ENCODE measurements at places on chromosomes 1 and 21. TPM values are rescaled to one million over a fixed set of nuclear protein-coding genes. Genes with fewer than 3 reads are reported as not detected.
A peak's percentile ranks its signal among the peaks of the same experiment; 100 is the strongest.

- peak overlapping the region; percentile 98 for H3K27ac ChIP-seq
- H3K4me1 ChIP-seq: peaks cover 55% of the 10 kb centered on the region
Measured at GRCh38 chr1:160547422-160547821, 24.4 kb upstream of the SLAMF6 start.

DNA sequence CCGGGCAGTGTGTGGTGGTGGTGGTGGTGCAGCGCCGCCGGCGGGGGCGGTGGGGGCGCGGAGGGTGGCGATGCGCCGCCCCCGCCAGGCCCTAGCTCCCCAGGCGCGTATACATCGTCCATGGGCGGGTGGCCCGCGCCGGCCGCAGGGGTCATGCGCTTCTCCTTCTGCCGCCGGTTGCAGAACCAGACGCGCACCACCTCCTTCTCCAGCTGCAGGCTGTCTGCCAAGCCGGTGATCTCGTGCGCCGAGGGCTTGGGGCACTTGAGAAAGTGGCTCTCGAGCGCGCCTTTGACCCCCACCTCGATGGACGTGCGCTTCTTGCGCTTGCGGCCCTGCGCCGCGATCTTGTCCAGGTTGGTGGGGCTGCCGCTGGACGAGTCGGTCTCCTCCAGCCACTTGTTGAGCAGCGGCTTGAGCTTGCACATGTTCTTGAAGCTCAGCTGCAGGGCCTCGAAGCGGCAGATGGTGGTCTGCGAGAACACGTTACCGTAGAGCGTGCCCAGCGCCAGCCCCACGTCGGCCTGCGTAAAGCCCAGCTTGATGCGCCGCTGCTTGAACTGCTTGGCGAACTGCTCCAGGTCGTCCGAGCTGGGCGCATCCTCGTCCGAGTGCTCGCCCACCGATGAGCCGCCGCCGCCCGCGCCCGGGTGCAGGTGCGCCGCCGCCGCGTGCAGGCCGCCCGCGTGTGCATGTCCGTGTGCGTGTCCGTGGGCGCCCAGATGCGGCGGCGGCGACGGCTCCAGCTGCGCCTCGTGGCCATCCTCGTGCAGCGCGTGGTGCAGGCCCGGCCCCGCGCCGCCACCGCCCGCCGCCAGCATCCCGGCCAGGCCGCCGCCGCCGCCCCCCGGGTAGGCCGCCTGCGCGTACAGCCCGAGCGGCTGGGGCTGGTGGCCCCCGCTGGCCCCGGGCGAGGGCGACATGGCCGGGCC lies 926 bp downstream of the POU3F1 start:
- H3K4me3 ChIP-seq: no peak overlapping the region
- H3K27ac ChIP-seq: no peak overlapping the region
- H3K36me3 ChIP-seq: no peaks in the 10 kb centered on the region
- DNase-seq: no peak
- peaks cover 13% of the 10 kb centered on the region for H3K27me3 ChIP-seq

- H3K4me3 ChIP-seq: no peak overlapping the region
- H3K4me1 ChIP-seq: no peaks in the 10 kb centered on the region
Measured at GRCh38 chr21:15775981-15776380, 46.2 kb downstream of the USP25 start.

DNA sequence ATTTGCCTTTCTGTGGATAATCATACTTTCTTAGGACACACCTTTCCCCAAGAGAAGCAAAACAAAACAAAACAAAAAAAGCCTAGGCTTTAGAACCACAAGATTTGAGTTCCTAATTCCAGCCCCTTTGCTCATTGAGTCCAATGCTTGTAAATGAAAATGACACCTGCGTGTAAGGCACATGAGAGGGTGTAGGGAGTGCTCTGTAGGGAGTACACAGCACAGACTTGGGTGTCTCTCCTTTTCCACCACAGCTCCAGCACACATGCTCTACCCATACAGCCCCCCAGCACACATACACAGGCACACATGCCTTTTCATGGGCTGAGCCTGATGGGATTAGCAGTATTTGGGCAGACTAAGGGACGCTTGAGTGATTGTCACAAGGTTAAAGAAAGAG lies 9.2 kb upstream of the NGF start:
- DNase-seq: no peak
- 0 out of 2 replicates have a peak, but pooled peaks cover 1% of the 10 kb centered on the region for H3K27me3 ChIP-seq
- no peaks in the 10 kb centered on the region for H3K4me1 ChIP-seq
- no peak overlapping the region for H3K4me3 ChIP-seq
- H3K36me3 ChIP-seq: no peaks in the 10 kb centered on the region

GRCh38 chr1:32223683-32224082 lies 1.5 kb downstream of the EIF3I start:
- H3K4me3 ChIP-seq: peak overlapping the region; percentile 89
- 0 out of 2 replicates have a peak overlapping the region, but pooled peaks have one; percentile 15 for H3K27ac ChIP-seq
- no peak for DNase-seq
- H3K4me1 ChIP-seq: peaks cover 12% of the 10 kb centered on the region
- H3K27me3 ChIP-seq: no peaks in the 10 kb centered on the region

DNA sequence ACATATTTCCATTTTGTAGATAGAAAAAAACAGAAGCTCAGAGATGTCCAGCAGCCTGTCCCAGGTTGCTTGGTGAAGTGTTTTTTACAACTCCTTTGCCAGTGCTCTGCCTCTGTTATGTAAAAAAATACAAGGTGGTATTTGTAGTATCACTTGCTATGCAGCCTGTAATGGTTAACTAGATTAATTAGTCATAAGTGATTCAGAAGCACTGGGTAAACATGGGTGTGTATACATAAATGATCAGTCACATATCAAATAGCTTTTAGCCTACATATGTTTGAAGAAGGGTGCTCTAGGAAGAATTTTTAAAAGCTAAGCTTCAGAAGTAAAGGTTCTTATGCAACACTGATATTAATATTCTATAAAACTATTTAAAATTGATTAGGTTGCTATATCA lies 70.0 kb upstream of the MAGI3 start:
- H3K4me1 ChIP-seq: no peaks in the 10 kb centered on the region
- no peaks in the 10 kb centered on the region for H3K36me3 ChIP-seq
- H3K27me3 ChIP-seq: no peaks in the 10 kb centered on the region

- no peaks in the 10 kb centered on the region for H3K36me3 ChIP-seq
- H3K27me3 ChIP-seq: no peaks in the 10 kb centered on the region
- no peak overlapping the region for H3K4me3 ChIP-seq
- DNase-seq: no peak
Measured at GRCh38 chr1:246280551-246280950, 226.5 kb downstream of the SMYD3 start.

DNA sequence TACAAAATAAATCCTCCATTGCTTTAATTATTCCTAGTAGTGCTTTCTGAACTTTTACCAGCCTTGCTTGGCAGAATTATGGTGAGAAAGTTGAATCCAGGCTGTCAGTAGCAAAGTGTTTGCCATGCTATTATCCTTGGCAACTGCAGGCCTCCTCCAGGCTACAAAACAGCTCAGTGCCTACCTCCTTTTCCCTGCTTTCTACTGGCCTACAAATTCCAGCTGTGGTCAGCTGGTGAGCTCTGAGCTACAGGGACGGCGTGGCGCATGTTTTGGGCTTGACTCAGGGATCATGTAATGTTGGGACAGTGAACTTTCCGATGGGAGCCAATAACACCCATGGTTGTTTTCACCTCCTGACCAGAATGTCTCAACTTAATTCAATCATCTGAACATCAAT lies 456.1 kb upstream of the ADAMTS5 start:
- H3K27me3 ChIP-seq: no peaks in the 10 kb centered on the region
- H3K4me1 ChIP-seq: no peaks in the 10 kb centered on the region
- no peak overlapping the region for H3K4me3 ChIP-seq
- no peak for DNase-seq
- H3K36me3 ChIP-seq: no peaks in the 10 kb centered on the region

DNA sequence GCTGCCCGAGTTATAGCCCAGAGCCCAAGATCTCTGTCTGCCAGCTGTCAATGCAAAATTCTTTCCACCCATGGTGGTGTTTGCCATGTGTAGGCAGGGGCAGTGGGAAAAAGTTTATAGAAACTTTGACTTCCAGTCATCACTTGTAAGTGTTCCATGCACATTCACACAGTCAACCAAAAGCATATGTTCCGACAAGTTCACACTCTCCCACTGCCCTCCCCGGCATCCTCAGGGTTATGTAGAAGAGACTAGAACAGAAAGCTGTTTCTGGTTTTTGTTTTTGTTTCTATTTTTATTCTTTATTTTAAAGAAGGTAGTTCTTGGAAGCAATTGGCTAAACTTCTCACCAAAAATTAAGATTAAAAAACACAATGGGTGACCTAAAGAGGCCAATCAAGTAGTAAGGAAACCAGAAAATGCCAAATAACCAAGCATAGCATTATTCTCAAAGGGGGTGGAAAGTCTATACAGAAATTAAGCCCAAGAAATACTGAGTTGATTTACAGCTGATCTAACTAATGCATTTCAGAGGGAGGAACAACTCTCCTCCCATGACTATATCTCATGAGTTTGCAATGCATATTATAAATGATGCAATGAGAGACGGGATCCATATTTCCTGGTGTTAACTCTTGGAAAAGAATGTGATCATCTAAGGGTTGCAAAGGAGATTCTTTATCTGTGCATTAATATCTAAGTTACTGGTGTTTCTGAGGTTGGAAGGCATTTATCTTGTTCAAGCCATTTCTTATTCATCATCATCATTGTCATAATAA lies 91.5 kb upstream of the ETS2 start:
- no peaks in the 10 kb centered on the region for H3K27me3 ChIP-seq
- no peak for DNase-seq
- H3K36me3 ChIP-seq: no peaks in the 10 kb centered on the region

Gene F3
- 0.33 TPM for total RNA-seq

Gene ZNF648
- not detected for total RNA-seq

GRCh38 chr1:65170511-65171142 lies 22.6 kb downstream of the AK4 start:
- H3K27me3 ChIP-seq: no peaks in the 10 kb centered on the region
- H3K4me1 ChIP-seq: peaks cover 32% of the 10 kb centered on the region
- H3K36me3 ChIP-seq: peaks cover 3% of the 10 kb centered on the region
- H3K27ac ChIP-seq: no peak overlapping the region

GRCh38 chr21:31795992-31796391 lies 64.1 kb upstream of the SCAF4 start:
- H3K27ac ChIP-seq: no peak overlapping the region
- no peaks in the 10 kb centered on the region for H3K27me3 ChIP-seq
- H3K4me1 ChIP-seq: no peaks in the 10 kb centered on the region
- DNase-seq: no peak
- no peaks in the 10 kb centered on the region for H3K36me3 ChIP-seq
- no peak overlapping the region for H3K4me3 ChIP-seq

Gene GPR161
- total RNA-seq: 0.46 TPM

- no peak overlapping the region for H3K27ac ChIP-seq
- H3K4me3 ChIP-seq: no peak overlapping the region
- no peaks in the 10 kb centered on the region for H3K36me3 ChIP-seq
- peaks cover 13% of the 10 kb centered on the region for H3K4me1 ChIP-seq
Measured at GRCh38 chr1:40155910-40156309, 5.3 kb upstream of the RLF start.

Gene KMO
- 2.4 TPM for total RNA-seq

Gene PADI3
- total RNA-seq: not detected

DNA sequence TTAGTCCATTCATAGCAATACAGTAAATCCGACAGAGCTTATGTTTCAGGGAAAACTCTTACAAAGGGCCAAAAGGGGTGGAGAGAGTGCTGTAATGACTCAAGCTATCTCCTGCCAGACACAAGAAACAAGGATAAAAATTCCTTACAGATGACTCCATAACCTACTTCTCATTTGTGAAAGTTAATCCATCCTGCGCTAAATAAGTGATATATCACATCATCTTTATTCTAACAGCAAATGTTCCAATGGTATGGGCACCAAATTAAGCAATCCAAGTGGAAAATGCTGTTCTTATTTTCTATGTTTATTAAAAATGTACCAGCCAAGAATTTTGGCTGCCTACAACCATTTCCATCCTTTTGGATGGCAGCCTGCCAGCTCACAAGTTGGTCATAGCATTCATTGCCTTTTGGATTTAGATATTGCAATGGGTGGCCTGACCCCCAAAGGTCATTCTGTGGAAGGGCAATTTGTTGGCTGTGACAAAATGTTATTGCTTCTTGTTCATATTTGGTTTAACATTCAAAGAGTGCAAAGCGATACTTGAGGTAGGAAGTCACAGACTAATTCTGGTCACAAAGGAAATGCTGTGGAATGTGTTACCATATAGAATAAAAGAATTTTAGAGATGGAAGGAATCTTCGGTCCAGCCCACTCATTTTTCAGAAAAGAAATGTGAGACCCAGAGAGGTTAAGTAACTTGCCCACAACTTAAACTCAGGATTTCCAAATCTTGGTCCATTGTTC lies 2.8 kb upstream of the ENAH start:
- peaks cover 6% of the 10 kb centered on the region for H3K27me3 ChIP-seq
- no peak overlapping the region for H3K4me3 ChIP-seq
- no peak for DNase-seq

Gene MYCL
- 1.7 TPM for total RNA-seq

GRCh38 chr1:205263580-205264190 lies 35.9 kb downstream of the TMCC2 start:
- no peak for DNase-seq
- no peaks in the 10 kb centered on the region for H3K4me1 ChIP-seq
- H3K4me3 ChIP-seq: no peak overlapping the region
- no peaks in the 10 kb centered on the region for H3K27me3 ChIP-seq
- no peak overlapping the region for H3K27ac ChIP-seq
- no peaks in the 10 kb centered on the region for H3K36me3 ChIP-seq

- DNase-seq: no peak
- H3K36me3 ChIP-seq: no peaks in the 10 kb centered on the region
- H3K4me3 ChIP-seq: no peak overlapping the region
- no peak overlapping the region for H3K27ac ChIP-seq
- no peaks in the 10 kb centered on the region for H3K4me1 ChIP-seq
Measured at GRCh38 chr1:77202751-77203150, 16.5 kb downstream of the PIGK start.

GRCh38 chr21:25539606-25540005 lies 67.7 kb downstream of the MRPL39 start:
- no peak for DNase-seq
- no peaks in the 10 kb centered on the region for H3K36me3 ChIP-seq
- no peak overlapping the region for H3K4me3 ChIP-seq
- no peaks in the 10 kb centered on the region for H3K4me1 ChIP-seq
- H3K27ac ChIP-seq: no peak overlapping the region
- H3K27me3 ChIP-seq: no peaks in the 10 kb centered on the region

DNA sequence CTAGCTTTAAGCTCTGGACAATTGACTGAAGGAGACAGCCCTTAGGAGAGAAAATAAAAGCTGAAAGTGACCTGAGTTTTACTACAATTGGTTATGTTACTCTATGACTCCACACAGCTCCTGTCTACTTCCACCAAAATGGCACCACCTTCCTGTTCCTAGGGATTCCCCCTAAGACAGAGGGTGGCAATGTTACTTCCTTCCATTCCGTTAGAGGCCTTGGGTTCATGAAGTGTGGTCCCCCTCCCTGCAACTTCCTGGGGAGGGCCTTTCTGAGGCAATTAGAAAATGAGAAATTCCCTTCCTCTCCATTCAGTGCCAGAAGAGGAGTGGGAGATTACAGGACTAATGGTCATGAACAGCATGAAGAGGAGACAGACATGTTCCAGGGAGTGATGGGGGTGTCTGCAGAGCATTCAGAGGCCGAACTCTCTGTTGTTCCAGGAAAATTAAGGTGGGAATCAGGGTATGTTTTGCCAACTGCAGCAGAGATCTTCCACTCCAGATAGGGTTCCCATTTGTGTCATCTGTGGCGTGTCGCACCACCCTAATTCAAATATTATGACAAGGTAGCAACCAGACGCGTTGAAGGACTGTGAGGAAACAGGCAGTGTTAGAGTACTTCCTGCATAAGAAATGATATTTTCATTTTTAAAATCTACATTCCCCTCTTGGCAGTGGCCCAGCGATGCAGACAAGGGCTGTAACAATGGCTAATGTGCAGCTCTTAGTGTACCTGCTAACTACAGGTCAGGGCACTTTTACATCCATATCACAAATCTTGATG lies 53.1 kb upstream of the TRIM67 start:
- H3K4me3 ChIP-seq: no peak overlapping the region
- no peak for DNase-seq
- H3K27me3 ChIP-seq: peaks cover 1% of the 10 kb centered on the region
- H3K36me3 ChIP-seq: no peaks in the 10 kb centered on the region
